ENCODE measurements at places on chromosomes 4 and X. TPM values are rescaled to one million over a fixed set of nuclear protein-coding genes. Genes with fewer than 3 reads are reported as not detected.

ABLIM2 gene
- total RNA-seq: 8.2 TPM

- no peak overlapping the region for H3K4me3 ChIP-seq
- H3K4me1 ChIP-seq: no peaks in the 10 kb centered on the region
- DNase-seq: no peak
- no peaks in the 10 kb centered on the region for H3K27me3 ChIP-seq
- no peak overlapping the region for H3K27ac ChIP-seq
These were observed 37.3 kb upstream of the STAG2 start for GRCh38 chrX:123924186-123924585.

DNA sequence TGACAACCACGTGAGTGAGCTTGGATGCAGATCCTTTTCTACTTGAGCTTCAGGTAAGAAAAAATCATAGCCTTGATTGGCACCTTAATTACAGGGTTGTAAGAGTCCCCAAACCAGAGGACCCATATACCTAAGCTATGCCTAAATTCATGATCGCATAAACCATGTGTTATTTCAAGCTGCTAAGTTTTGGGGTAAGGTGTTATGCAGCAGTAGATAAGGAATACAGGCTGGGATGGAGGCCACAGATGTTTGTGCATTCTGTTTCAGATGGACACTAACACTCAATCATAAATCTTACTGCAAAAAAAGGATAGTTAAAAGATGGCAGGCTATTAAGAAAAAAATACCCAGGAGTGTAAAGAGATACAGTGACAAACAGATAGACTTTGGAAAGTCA lies 112.3 kb downstream of the ASB9 start:
- no peak overlapping the region for H3K4me3 ChIP-seq
- H3K36me3 ChIP-seq: no peaks in the 10 kb centered on the region
- H3K27me3 ChIP-seq: peaks cover 42% of the 10 kb centered on the region
- H3K27ac ChIP-seq: no peak overlapping the region
- no peaks in the 10 kb centered on the region for H3K4me1 ChIP-seq

TRIM60 gene
- not detected for total RNA-seq

DNA sequence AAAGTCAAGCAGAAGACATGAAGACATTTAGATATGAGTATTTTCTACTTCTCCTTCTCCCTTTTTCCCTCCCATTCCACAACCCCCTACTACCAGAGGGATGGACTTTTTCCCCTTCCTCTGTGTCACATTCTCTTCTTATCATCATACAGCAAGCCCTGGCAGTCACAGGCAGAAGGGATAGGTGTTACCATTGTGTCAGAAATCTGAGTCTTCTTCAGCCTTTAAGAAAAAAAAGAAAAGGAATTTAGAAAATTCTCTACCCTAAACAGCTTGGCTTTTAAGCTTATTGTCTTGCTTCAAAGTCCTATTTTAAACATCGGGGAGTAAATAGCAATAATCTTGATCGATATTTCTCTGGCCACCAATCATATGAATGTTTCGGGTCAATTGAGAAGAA lies 30.9 kb upstream of the ADH1C start:
- no peaks in the 10 kb centered on the region for H3K36me3 ChIP-seq
- H3K27me3 ChIP-seq: no peaks in the 10 kb centered on the region
- no peak for DNase-seq
- H3K27ac ChIP-seq: peak overlapping the region; percentile 84
- no peak overlapping the region for H3K4me3 ChIP-seq
- H3K4me1 ChIP-seq: no peaks in the 10 kb centered on the region

- no peak overlapping the region for H3K27ac ChIP-seq
- DNase-seq: no peak
- no peaks in the 10 kb centered on the region for H3K4me1 ChIP-seq
- H3K36me3 ChIP-seq: no peaks in the 10 kb centered on the region
- H3K27me3 ChIP-seq: no peaks in the 10 kb centered on the region
These were observed 242.9 kb upstream of the PITX2 start for GRCh38 chr4:110865611-110866259.

GRCh38 chrX:26387906-26388305 lies 171.9 kb downstream of the MAGEB5 start:
- H3K36me3 ChIP-seq: no peaks in the 10 kb centered on the region
- no peaks in the 10 kb centered on the region for H3K4me1 ChIP-seq
- DNase-seq: no peak
- H3K27me3 ChIP-seq: no peaks in the 10 kb centered on the region

GRCh38 chrX:108173874-108174273 lies 82.3 kb downstream of the ATG4A start:
- no peaks in the 10 kb centered on the region for H3K36me3 ChIP-seq
- H3K4me3 ChIP-seq: no peak overlapping the region
- no peaks in the 10 kb centered on the region for H3K4me1 ChIP-seq
- peaks cover 62% of the 10 kb centered on the region for H3K27me3 ChIP-seq

NAP1L5 gene
- 10.5 TPM for total RNA-seq

GRCh38 chr4:136742333-136742732 lies 790.0 kb downstream of the PCDH18 start:
- no peak for DNase-seq
- no peaks in the 10 kb centered on the region for H3K27me3 ChIP-seq
- no peak overlapping the region for H3K27ac ChIP-seq
- no peak overlapping the region for H3K4me3 ChIP-seq

GAGE10 gene
- total RNA-seq: not detected

SLC16A2 gene
- 10.8 TPM for total RNA-seq

DNA sequence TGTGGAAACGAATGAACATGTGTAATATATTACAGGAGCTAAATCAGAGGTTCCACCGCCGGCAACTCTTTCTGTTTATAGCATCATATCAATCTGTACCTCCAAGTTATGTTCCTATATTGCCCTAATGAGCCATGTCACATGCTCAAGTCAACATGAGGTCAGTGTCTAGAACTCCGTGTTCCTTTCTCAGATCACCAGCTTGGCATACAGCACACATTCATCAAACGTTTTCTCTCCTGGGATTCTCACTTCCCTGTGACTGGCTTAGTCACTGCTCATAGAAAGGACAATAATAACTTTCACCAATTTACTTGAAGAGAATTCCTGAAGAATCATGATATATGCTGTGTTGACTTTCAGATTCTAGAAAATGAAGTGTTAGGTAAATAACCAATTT lies 532.0 kb upstream of the SPANXN1 start:
- DNase-seq: no peak
- no peak overlapping the region for H3K4me3 ChIP-seq
- no peak overlapping the region for H3K27ac ChIP-seq
- H3K4me1 ChIP-seq: no peaks in the 10 kb centered on the region
- no peaks in the 10 kb centered on the region for H3K36me3 ChIP-seq

DNA sequence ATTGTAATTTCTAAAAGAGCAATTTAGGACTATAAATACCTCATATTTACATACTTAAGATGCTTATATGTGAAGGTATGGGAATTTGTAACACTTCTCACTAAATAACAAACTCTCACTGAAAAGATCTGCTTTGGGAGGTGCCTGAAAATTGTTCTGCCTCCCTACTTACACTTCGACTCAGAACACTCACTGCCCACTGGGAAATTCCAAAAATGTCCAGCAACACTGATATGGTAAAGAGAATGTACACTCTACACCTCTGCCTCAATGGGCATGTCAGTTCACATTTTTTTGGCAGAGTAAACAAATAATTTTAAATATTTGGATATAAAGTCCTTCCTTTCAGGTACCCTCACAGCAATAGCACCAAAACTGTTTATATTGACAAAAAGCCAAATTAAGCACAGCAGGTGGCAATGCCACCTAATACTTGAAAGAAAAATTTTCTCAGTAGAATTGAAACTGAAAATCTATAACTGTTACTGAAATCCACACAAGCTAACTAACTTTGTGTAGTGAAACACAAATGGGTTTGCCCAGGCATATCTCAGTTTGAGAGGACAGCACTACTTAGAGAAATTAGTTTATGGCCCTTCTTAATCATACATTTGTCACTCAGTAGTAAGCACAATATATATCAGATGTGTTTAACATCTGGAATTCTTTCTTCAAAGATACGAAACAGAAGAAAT lies 67.1 kb downstream of the PRDM5 start:
- no peak for DNase-seq
- no peaks in the 10 kb centered on the region for H3K36me3 ChIP-seq
- no peak overlapping the region for H3K4me3 ChIP-seq

- no peaks in the 10 kb centered on the region for H3K36me3 ChIP-seq
- no peaks in the 10 kb centered on the region for H3K4me1 ChIP-seq
- H3K4me3 ChIP-seq: no peak overlapping the region
These were observed 22.4 kb upstream of the LAP3 start for GRCh38 chr4:17554568-17554967.

GRID2 gene
- under 0.01 TPM for total RNA-seq

- DNase-seq: no peak
- no peaks in the 10 kb centered on the region for H3K27me3 ChIP-seq
- no peaks in the 10 kb centered on the region for H3K4me1 ChIP-seq
- H3K27ac ChIP-seq: peak overlapping the region; percentile 75
- no peaks in the 10 kb centered on the region for H3K36me3 ChIP-seq
- H3K4me3 ChIP-seq: peak overlapping the region; percentile 37
These were observed 75.4 kb downstream of the DCHS2 start for GRCh38 chr4:154416190-154416547.

DNA sequence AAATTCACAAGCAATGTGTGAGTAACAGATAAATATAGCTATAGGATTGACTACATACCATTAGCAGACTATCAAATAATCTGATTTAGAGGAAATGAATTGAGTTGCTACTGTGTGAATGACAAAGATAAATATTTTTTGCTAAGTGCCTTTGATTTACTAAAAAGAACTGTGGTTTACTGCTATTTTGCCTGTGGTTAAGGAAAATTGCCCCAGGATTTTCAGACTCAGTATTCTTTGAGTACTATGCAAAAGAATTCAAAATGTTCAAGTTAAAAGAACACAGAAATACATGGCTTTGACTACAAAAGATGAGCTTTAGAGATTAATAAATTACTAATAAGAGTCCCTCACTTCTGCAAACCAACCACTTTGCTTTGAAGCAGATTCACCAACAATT lies 853.8 kb downstream of the ADGRL3 start:
- no peak overlapping the region for H3K27ac ChIP-seq
- no peaks in the 10 kb centered on the region for H3K36me3 ChIP-seq
- no peak for DNase-seq
- no peaks in the 10 kb centered on the region for H3K4me1 ChIP-seq

DNA sequence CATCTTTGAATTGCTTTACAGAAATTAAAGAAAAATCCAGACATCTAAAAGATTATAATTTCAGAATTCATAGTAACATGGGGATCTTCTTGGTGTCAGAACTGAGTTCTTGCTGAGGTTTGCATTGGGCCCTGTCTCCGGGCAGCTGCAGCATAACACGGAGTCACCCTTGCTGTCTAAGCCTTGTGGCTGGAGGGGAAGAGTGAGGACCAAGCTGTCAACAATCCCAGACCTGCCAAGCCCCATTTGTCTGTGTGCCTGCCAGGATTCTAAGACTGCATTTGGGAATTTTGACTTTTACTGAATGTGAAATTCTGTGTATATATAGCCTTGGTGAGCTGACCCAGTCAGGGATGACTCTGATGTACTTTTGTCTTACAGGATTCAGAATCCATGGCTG lies 25.2 kb upstream of the NAP1L5 start:
- no peak for DNase-seq
- no peaks in the 10 kb centered on the region for H3K27me3 ChIP-seq
- H3K4me1 ChIP-seq: no peaks in the 10 kb centered on the region

GRCh38 chr4:144633215-144633614 lies 12.7 kb upstream of the HHIP start:
- H3K4me1 ChIP-seq: no peaks in the 10 kb centered on the region
- no peak overlapping the region for H3K27ac ChIP-seq
- no peaks in the 10 kb centered on the region for H3K27me3 ChIP-seq
- no peak overlapping the region for H3K4me3 ChIP-seq
- no peak for DNase-seq
- no peaks in the 10 kb centered on the region for H3K36me3 ChIP-seq

KLF8 gene
- total RNA-seq: 27.4 TPM

GRCh38 chr4:52269761-52270160 lies 218.7 kb downstream of the SPATA18 start:
- no peak overlapping the region for H3K4me3 ChIP-seq
- no peaks in the 10 kb centered on the region for H3K36me3 ChIP-seq
- no peaks in the 10 kb centered on the region for H3K27me3 ChIP-seq
- no peak overlapping the region for H3K27ac ChIP-seq

DNA sequence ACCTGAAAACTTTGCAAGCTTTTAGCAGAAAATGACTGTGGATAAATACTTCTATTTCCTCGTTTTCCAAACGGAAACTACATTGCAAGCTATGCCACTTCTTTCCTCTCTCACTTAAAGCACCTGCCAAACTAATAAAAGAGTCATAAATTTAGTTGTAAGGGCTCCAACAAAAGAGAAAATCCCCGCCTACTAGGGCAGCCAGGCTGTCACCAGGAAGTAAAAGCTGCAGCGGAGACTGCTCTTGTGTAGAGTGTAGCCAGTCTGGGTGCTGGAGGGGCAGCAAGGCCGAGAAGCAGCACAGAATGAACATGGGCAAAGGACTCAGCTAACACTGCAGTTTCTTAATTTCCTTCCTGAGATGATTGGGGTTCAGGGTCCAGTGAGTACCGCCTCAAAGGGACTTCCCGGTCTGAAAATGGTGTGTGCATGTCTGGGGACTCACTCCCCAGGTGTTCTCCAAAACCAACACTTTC lies 89.3 kb upstream of the MAML3 start:
- peak overlapping the region; percentile 60 for H3K27ac ChIP-seq
- H3K4me3 ChIP-seq: no peak overlapping the region
- no peaks in the 10 kb centered on the region for H3K27me3 ChIP-seq

DNA sequence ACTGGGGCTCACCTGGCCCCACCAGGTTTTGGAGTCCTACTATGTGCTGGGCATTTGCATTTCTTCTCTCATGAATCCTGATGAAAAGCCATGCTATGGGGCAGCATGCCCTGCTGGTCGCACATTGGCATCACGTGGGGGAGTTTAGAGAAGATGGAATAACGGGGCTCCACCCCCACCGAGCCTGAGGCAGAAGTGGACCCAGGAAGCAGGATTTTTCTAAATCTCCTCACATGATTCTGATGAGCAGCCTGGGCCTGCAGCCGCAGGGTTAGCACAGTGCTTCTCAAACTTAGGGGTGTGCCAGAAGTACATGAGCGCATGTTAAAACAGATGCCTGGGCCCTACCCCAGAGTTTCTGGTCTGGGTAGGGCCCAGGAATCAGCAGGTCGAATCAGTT lies 4.6 kb upstream of the SORCS2 start:
- peak; percentile 28 for DNase-seq
- H3K27me3 ChIP-seq: no peaks in the 10 kb centered on the region
- no peaks in the 10 kb centered on the region for H3K36me3 ChIP-seq

DNA sequence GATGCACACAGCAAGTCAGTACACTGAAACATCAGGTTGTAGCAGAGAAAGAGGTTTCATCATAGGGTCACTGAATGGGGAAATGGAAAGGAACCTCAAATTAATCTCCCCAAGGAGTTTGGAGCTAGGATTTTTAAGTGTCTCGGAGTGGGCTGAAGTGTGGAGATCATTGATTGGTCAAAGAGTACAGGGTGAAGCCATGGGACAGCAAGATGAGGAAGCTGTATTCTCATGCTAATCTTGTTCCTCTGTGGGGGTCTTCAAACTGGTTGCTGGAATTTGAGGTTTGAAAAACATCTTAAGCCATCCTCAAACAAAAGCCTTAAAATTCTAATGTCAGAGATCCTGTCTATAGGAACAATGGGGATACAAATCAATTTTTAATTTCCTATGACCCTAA lies 78.8 kb upstream of the TEX13A start:
- H3K27ac ChIP-seq: no peak overlapping the region
- peaks cover 50% of the 10 kb centered on the region for H3K27me3 ChIP-seq
- no peak overlapping the region for H3K4me3 ChIP-seq
- no peaks in the 10 kb centered on the region for H3K36me3 ChIP-seq
- DNase-seq: no peak

All from breast epithelium (tissue), 4 donors.